ENCODE measurements at places on chromosomes 11 and 22.

DNA sequence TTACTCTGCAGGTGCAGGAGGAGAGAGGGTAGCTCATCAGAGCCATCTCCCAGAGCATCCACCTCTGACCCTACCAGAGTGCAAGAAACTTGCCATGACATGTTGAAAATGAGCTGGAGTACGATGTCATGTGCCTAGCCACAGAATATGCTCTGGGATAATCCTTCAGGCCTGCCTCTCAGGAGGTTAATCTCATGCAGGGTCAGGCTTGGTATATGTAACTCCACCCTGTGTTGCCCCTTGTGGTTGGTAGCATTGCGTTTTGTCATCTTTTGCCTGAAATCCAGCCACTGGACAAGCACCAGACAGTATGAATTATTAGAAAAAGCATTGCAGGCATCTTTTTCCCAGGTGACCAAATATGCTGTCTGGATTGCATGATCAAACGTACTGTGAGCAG is 36.2 kb downstream of the CNTF start:
- DNase-seq: no peak

DNA sequence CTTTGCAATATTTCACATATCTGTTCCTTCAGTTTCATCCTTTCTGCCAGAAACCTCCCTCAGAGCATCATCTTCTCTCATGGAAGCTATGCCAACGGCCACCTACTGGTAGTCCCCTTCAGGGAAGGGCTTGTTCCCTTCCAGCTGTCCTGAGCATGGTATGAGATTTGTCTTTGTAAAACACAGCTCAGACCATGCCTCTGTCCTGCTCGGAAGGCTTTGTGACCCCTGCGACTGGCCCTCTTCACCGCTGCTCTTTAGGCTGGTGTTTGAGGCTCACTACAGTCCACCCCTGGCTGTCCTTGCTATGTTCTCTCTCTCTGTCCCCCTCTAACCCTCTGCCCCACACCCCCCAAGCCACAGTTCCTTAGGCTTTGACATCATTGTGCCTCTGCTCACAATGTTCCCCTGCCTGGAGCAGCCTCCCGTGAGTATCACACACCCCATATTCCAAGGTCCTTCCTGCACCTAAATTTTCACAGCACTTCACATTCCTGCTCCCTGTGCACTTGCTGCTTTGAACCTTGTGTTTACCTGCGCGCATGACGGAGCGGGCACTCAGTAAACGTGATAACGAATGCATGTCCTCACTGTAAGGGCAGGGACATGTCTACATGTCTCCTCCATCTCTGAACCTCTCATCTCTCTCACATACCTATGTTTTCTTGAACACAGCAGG is 24.0 kb upstream of the ACER3 start:
- DNase-seq: no peak

- no peak for DNase-seq
Measured at GRCh38 chr11:2256293-2256913, 14.0 kb downstream of the ASCL2 start.

GRCh38 chr11:124611064-124611463 is at the start of gene PANX3:
PANX3 (plus strand) TSS chr11:124611428; CDS start chr11:124611557, 129 bp downstream.
- DNase-seq: no peak

- DNase-seq: no peak
Measured at GRCh38 chr22:47549741-47550340, 787.4 kb downstream of the TBC1D22A start.

- DNase-seq: no peak
Measured at GRCh38 chr11:70031631-70032469, 46.3 kb upstream of the ANO1 start.

Data from activated naive CD4-positive, alpha-beta T cell treated with anti-CD3 and anti-CD28 coated beads, Interleukin-2, amount 50 U/mL, for 16 hours (primary cell).